ENCODE measurements at places on chromosomes 4 and X.

DNA sequence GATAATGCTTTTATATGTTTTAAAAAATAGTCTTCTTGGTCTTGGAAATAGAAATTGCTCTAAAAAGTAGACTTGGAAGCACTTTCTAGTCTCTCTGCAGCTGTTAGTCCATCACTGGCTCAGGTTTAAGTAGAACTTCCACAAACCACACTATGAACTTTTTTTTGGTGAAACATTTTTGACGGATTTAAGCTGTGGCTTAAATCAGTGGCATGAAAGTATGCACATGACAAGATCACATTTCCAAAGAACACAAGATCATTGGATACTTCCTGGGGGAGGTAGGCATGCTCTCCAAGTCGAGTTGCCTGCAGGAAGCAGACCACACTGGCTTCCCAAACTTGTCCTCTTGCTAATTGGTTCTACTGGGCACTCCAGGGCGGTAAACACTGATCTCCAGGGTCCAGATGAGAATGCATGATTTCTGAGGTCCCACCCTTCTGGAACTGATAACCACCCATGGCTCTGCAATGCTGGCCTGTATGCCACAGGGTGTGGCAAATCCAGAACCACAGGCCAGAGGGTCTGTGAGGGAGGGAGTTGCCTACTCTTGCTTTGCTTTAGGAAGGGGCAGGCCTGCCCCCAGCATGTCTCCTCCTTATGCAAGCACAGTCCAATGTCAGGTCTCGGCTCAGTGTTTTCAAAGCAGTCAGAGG, 331.9 kb upstream of the SFRP2 start:
- DNase-seq, result no peak

DNA sequence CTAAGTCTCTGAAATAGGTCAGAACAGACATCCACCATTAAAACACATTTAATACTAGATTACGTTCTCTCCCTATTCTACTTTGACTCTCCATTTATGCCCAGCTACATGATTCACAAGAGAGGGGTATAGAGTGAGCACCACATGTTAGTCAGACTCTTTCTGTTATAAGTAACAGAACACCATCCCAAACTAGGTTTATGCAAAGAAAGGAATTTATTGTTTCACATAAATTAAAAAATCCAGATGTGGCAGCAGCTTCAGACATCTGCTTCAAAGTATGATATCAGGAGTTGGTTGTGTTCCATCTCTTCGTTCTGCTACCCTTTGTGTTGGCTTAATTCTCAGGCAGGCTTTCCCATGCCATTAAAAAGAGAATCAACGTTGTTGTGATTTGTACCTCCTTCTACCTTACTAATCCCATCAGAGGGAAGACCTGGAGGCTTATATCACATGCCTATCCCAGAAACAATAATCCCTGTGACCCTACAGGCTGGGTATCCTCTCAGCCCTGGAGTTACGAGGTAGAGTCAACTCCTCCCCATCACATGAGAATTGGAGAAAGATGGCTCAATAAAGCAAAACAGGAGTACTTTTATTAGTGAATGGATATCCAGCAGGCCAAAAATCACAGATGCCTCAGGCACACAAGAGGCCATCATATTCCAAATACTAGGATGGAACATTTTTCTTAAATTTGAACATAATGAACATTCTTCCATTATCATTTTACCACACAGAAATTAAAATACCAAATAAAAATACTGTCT, 163.2 kb downstream of the SLC7A11 start:
- DNase-seq, result no peak

- DNase-seq, result no peak
Observed at GRCh38 chr4:141132709-141133145, 542 bp downstream of the RNF150 start.

DNA sequence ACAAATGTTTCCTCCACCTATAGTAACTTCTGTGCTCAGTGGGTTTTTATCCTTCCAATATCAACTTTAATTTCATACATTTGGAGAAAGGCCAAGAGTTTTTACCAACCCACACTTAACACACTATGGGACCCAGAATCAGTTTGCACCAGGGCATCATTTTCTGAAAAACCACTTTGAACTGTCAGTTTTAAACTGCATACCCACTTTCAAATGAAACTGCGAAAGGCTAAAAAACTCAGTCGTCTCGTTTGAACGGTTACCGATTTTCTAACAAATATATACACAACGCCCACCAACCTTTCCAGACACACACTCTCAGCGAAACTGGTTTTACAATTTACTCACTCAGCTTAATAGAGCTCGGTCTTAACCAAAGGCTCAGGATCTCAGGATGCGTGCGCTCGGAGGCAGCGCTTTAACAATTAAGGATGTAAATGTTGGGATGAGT, 376 bp downstream of the ABCG2 start:
- DNase-seq, result peak; percentile 9

DNA sequence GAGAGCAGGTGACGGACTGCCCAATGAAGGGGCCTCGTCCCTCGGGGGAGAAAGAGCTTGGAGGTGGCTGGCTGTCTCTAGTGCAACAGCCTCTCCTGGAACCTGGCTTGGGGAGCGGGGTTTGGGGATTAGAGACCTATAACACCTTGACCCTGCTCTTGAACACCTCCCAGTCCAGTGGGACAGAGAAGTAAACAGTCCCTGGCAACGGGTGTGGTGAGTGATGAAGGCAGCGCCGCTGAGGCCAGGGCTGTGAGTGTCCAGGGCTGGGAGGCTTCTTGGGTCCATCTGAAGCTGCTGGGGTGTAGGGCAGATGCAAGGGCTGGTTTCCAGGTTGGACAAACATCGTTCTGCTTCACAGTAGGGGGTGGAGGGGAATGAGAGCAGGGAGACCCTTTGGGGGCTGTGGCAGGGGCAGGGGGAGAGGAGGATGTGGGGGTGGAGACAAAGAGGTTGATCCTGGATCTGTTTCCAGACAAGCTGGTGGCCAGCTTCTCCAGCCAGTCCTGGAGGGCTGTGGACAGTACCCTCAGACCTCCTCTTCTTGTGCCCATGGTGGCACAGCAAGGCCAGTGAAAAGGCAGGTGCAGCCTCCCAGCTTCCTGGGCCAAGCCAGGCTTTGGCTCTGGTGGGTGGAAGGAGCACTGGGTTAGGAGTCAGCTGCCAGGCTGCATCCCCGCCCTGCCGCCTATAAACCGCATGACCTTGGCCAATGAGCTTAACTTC, 3.8 kb downstream of the NSG1 start:
- no peak for DNase-seq

- DNase-seq, result no peak
Observed at GRCh38 chrX:107827030-107827831, 1.6 kb downstream of the MID2 start.

GRCh38 chr4:94175553-94176261, 32.0 kb upstream of the SMARCAD1 start:
- no peak for DNase-seq

- DNase-seq, result no peak
Observed at GRCh38 chr4:103008875-103009729, 10.4 kb downstream of the SLC9B1 start.

DNA sequence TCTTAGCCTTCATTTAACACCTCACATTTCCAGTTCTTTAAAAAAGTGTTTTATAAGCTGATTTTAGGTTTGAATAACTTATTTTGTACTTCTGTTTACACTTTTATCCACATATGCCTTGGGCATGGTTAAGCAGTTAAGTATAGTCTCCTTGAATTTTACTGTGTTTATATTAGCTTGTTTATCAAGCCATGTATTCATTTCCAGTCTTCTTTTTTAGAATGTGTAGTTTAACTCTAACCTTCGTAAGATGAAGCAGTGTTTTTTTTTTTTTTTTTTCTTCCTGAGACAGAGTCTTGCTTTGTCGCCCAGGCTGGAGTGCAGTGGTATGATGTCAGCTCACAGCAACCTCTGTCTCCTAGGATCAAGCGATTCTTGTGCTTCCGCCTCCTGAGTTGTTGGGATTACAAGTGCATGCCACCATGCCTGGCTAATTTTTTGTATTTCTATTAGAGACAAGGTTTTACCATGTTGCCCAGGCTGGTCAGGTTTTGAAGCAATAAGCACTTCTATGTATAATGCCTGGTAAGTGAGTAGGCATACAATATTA, 42.5 kb downstream of the BMP2K start:
- no peak for DNase-seq

GRCh38 chr4:55378617-55379467, 16.9 kb upstream of the TMEM165 start:
- no peak for DNase-seq

- DNase-seq, result no peak
Observed at GRCh38 chrX:49037883-49038475, 5.2 kb downstream of the TFE3 start.

DNA sequence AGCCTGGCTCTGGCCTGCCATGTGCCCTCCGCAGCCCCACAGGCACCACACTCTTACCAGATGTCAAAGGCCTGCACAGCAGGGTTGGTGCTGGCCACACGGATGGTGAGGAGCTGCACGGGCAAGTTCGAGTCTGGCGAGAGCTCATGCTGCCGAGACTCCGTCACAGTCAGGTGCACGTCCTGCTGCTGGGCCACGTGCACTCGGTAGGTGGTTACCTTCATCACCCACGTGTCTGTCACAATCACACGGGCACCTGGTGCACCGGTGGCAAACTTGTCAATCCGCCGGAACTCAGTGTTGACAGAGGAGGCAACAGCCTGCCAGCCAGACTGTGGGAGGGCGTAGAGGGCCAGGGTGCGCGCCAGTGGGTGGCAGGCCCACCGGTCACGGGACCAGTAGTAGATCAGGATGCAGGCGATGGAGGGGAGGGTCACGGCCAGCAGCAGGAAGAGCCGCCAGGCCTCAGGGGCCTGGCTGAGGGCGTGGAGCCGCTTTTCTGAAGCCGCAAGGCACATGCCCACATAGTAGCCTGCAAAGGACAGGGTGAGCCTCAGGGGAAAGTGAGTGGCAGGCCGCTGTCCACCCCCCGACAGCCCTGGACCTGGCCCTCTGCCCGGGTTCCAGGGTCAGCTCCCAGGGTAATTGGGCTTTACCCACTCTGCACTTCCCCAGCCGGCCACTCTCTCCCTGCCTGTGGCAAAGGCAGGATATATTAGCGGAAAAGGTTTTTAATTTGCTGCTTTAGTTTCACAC, 2.9 kb downstream of the TMEM129 start:
- no peak for DNase-seq

DNA sequence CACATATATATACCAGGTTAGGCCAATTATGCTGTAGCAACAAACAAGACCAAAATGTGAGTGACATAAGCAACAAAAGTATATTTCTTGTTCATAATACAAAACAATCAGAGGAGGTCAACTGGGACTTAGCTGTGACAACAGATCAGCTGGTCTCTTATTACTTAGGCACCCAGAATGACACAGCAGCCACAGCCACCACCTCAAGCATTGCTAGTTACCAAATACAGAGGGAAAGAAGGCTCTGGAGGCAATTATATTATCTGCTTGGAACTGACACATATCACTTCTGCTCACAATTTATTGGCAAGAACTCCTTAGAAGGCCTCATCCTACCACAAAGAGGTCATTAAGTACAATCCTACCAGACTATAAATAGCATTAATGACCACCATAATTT, 15.2 kb downstream of the ATOH1 start:
- no peak for DNase-seq

DNA sequence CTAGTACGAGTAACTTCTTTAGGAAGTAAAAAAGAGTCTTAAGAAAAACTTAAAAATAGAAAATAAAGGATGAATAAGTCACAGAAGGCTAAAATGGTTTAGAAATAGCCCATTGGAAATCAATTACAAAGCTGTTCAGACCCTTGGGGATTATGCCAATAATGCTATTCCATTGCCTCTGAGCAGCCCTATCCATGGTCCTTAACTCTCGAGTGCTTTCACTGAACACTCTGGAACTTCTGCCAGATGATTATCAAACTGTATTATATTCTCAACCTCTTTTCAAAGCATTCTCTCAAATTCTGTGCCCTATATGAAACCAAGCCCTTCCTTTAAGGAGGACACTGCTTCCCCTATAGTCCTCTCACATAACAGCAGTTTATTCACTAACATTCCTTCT, 17.0 kb downstream of the SLC9B1 start:
- no peak for DNase-seq

DNA sequence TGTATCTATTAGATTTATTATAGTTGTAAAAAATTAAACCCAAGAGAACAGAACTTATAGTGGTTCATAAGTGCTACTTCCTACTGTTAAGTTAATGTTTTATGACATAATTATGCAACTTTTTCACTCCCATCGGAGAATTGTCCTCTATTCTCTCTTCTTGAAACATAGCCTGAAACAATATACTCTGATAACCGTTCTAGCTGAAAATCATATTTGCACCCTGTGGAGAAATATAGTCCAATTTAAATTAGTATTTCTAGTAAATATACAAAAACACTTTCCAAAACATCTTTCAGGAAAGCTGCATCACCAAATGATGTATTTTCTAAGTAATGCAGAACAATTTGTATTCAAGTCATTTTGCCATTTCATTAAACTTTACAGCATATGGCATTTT, 586.4 kb downstream of the PRR32 start:
- DNase-seq, result no peak

- no peak for DNase-seq
Observed at GRCh38 chr4:45408996-45409395, 682.6 kb upstream of the GNPDA2 start.

- no peak for DNase-seq
Observed at GRCh38 chrX:287670-288069, 6.5 kb downstream of the PLCXD1 start.

GRCh38 chr4:15910155-15910940, 28.2 kb downstream of the FGFBP1 start:
- no peak for DNase-seq

DNA sequence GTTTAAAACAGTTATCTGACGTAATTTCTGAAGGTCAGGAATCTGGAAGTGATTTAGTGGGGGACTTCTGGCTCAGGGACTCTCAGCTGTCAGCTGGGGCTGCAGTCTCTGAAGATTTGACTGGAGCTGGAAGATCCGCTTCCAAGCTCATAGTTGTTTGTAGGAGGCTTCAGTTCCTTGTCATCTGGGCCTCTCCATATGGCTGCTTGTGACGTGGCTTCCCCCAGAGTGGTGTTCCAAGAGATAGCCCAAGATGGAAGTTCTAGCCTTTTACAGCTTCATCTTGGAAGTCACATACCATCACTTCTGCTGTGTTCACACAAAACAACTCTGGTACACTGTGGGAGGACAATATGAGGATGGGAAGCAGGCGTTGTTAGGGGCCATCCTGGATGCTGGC, 2.1 kb downstream of the MPC1L start:
- DNase-seq, result no peak

All from activated CD4-positive, alpha-beta T cell treated with anti-CD3 and anti-CD28 coated beads, Interleukin-2, amount 50 U/mL, for 24 hours (primary cell).